ENCODE measurements at places on chromosomes 7 and 10.

- no peak for DNase-seq
Measured at GRCh38 chr10:122531261-122531660, 29.3 kb upstream of the DMBT1 start.

- DNase-seq: no peak
Measured at GRCh38 chr7:129851809-129852208, 101.0 kb downstream of the UBE2H start.

DNA sequence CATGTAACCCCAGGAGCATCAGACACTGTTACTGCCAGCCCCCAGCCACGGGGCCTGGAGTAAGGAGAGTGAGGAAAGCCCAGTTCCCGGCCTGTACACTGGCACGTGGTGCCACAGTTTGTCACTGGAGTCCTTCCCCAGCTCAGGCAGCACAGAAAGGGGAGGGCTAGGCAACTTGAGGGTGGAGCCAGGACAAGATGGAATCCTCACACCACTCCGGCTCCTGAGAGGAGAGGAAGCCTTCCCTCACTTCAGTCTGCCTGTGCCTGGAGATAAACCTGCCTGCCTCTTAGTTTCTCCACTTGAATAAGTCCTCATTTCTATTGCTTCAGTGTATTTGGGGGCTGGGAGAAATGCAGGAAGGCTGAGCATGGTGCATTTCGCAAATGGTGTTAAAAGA lies 176.0 kb downstream of the KIAA1217 start:
- DNase-seq: no peak

GRCh38 chr10:104099269-104099668 lies 13.6 kb upstream of the COL17A1 start:
- DNase-seq: no peak

- DNase-seq: no peak
Measured at GRCh38 chr7:98000356-98000755, 10.4 kb upstream of the OCM2 start.

DNA sequence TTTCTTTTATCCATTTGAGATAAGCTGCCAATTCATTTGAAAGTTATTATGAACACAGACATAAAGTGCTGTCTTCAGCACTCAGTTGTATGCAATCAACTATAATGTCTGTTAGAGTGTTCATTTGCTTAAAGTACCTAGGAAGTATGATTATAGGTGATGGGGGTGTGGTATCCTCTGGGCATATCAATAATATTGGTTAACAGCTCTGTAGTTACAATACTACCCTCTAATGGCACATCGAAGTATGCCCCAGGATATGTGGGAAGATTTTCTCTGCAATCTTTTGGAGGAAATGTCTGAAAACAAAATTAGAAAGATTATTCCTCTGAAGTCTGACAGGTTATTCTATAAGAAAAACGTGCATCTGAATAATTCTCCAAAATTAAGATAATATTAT lies 429.7 kb downstream of the ARL4A start:
- no peak for DNase-seq

DNA sequence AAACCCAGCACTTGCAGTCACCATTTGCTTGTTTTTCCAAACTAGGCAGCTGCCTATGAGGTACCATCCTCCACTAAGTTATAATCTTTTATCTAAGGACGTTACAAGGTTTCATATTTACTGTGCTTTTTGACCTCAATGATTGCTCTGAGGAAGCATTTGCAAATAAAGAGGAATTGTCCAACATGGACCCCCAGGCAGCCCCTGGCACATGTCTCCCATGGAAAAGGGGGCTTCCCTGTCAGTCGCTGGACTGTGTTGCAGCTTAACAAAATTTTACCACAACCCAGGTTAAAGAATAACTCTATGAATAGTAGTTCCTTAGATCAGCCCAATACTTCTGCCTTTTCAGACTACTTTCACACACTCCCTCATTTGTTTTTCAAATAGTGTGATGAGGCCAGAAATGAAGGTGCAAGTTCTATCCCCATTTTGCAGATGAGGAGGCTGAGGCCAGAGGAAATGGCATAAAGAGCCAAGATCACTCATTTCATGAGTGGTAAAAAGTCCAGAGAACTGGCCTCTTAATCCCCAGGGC lies 52.8 kb upstream of the ZPBP start:
- no peak for DNase-seq

DNA sequence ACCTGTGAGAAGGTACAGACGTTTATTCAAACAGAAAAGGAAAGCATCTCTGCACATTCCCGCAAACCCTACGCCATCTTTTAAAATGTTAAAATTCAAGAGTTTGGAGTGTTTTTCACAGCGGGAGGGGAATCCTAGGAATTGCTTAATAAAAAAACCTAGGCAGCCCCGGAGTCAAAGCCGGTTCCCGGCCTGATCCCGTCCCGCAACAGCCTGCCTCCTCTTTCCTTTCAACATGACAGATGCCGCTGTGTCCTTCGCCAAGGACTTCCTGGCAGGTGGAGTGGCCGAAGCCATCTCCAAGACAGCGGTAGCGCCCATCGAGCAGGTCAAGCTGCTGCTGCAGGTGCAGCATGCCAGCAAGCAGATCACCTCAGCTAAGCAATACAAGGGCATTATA lies 123.0 kb upstream of the VSTM2A start:
- DNase-seq: no peak

DNA sequence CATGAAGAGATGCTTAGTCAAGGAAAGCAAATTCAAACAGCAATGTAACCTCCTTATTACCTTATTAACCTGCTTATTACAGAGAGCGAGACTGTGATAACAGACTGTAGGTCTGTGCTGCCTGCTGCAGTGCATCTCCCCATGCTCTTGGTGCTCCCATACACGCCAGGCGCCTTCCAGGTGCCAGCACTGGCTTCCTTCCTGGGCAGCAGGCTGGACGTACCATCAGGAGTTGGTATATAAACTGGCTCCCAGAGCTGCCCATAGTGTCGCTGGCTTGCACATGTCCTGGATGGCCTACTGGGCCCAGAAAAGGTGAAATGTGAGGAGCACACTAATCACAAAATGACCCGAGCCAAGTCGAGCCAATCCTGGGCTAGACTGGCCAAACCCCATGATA lies 13.5 kb downstream of the ATP6V0E2 start:
- no peak for DNase-seq

DNA sequence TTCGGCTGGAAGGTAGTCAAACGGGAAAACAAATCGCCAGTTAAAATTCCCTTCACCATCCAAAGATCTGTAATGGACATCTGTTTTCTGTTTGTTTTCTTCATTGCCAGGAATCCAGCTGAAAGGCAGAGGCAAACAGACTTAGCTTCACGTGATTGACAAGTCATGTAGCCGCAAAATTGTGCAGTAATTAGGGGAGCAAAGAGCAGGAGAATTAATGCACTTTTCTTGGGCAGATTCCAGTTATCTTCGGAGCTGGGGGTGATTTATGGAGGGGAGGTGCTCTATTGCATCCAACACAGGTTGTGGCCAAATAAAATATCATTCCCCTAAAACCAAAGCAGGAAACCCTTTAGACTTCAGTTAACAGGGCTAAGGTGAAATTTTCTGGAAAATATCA lies 162.2 kb downstream of the MYOF start:
- no peak for DNase-seq

GRCh38 chr10:65294329-65294728 lies 1631.5 kb upstream of the LRRTM3 start:
- DNase-seq: no peak
